ENCODE measurements at places on chromosomes 13 and 19.

DNA sequence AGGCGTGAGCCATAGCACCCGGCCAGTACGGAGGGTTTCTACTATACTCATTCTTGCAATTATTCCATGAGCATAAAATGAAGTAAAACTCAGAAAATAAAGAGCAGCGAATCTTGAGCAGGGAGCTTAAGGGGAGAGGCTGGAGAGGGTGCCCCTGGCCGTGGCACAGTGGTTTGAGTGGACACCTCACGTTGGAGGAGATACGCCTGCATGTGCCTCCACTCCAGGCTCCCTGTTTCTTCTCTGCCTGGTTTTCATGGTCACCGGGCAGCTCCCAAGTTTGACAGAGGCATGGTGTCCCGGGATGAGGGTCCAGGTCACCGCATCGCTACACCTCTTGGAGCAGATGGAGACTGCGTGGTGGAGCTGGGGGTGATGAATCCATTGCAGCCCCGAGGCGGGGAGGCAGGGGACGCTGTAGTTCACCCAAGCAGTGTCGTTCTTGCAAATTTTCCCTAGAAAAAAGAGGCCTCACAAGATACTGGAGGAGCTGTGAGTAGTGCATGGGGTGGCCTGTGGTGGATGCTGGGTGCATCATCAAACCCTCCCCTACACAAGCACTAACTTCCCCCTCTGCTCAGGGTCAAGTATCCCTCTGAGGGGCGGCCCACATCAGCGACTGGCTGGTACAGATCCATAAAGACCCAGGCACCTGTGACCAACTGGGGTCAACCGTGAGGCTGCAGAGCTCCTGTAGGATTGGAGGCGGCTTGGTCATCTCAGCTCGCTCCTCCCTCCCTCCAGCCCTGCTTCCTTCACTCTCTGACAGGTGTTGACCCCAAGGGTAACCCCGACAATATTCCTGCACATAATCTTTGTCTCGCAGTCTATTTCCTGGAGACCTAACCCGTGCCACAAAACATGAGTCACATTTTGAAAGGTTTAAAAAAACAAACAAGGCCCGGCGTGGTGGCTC lies 3.6 kb upstream of the MIER2 start:
- peak; percentile 31 for DNase-seq

DNA sequence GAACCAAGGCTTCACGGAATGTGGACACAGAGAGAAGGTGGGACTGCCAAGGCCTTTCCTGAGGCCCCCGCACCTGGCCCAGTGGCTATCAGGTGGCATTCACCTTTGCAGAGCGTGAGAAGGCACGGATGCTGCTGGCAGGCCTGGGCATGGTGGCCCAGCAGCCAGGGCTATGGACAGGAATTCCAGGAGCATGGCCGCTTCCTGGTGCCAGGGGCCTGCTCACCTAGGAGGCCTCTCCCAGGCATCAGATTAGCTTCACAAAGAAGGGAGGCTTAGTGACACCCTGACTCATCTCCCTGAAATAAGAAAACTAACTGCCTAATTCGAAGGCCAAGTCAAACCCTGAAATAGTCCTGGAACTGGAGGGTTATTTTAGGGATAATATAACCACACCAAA lies 155.8 kb downstream of the TEX29 start:
- DNase-seq, result no peak

DNA sequence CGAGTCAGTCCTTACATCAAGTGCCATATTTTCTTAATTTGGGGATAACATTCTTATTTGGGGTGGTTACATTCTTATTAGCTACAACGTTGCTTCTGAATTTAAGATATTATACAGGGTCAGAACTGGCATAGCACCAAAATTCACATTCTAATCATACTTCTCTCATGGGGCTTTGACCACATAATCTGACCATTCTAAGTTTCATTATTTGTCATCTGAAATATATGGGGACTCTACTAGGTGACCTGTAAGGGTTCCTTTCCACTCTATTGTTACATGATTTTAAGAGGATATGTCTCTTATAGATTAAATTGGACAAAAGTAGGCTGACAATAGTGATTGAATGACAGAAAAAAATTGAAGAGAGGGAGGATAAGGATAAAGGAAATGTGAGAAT lies 536.5 kb downstream of the KCTD12 start:
- DNase-seq, result no peak

GRCh38 chr13:31807090-31807541 lies 67.8 kb downstream of the RXFP2 start:
- DNase-seq, result peak; percentile 12

DNA sequence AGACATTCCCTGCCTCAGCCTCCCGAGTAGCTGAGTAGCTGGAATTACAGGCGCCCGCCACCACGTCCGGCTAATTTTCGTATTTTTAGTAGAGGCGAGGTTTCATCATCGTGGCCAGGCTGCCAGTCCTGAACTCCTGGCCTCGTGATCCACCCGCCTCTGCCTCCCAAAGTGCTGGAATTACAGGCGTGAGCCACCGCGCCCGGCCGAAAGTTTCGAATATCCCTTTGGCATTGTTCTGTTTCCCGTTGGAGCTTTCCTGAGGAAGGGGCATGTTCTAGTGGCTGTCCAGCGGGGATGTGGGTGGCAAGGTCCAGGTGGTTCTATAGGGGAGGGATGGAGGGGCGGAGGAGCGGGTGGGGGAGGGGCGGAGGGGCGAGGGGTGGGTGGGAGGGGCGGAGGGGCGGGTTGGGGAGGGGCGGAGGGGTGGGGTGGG lies 2.1 kb upstream of the BSG start:
- DNase-seq, result no peak

GRCh38 chr13:108980237-108980636 lies 350.8 kb downstream of the MYO16 start:
- no peak for DNase-seq

DNA sequence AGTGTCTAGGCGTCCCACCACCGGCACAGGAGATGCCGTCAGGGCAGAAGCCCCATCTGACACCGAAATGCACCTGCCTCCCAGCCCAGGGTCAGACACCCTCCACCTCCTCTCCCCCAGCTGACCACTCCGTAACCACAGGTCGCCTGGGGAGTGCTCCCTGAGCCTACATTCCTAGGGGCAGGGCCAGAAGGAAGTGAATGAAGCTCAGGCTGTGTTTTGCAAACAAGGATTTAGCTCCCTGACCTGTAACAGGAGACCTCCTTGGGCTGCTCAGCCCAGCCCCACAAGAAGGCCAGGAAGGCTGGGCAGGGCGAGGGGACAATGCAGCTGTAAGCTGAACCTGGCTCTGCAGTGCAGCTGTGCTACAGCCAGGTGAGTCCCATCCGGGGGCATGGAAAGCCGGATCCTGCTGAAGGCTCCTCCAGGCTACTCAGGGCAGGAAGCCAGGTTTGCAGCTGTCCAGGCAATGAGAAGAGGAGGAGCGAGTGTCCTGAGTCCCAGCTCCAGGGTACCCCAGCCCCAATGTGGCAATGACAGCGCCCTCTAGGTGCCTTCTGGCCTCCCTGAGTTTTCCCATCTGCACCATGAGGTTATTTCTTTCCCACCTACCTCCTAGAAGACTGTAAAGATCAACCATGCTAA lies 42.1 kb downstream of the RHPN2 start:
- no peak for DNase-seq

- DNase-seq, result peak; percentile 67
These were observed 10.3 kb upstream of the HSPH1 start for GRCh38 chr13:31172001-31172400.

DNA sequence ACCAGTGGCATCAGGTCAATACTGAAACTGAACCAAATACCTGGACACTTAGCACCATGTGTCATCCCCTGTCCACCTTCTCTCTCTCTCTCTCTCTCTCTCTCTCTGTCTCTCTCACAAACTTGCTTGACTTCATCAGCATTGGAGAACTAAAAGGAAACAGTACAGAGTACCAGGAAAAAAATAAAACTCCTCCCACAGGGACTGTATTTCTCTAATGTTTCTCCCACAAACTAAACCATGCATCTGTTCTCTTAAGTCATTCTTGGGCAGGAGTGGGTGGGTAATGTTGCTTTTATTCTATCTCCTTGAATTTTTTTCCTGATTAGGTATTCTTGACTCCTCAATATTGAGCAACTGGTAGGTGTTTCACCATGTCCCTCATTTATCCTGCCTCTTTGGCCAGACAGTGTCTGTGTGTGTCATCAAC lies 112.9 kb upstream of the CACNA1A start:
- DNase-seq, result peak; percentile 35

GRCh38 chr13:48862572-48862971 lies 113.1 kb upstream of the FNDC3A start:
- no peak for DNase-seq

GRCh38 chr13:27038323-27038722 lies 133.3 kb downstream of the USP12 start:
- peak; percentile 79 for DNase-seq

DNA sequence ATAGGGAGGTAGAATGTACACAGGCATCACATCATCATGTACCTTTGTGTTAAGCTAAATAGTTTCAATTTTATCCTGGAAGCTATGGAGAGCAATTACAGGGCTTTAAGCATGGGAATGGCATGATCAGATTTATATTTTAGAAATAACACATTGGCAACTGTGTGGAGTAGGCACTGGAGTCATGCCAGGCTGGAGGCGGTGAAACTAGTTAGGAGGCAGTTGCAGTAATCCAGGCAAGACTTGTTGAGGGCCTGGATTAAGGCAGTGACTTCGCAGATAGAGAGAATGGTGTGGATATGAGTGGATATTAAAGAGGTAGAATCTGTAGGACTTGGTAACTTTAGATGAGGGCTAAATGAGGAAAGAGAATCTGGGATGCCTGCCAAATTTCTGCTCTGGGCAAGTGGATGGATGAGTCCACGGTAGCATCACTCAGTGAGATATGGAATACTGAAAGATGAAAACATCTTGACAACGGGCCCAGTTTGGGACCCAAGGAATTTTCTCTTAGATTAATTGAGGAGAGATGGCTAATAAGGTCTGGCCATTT lies 506.2 kb downstream of the FGF9 start:
- no peak for DNase-seq

DNA sequence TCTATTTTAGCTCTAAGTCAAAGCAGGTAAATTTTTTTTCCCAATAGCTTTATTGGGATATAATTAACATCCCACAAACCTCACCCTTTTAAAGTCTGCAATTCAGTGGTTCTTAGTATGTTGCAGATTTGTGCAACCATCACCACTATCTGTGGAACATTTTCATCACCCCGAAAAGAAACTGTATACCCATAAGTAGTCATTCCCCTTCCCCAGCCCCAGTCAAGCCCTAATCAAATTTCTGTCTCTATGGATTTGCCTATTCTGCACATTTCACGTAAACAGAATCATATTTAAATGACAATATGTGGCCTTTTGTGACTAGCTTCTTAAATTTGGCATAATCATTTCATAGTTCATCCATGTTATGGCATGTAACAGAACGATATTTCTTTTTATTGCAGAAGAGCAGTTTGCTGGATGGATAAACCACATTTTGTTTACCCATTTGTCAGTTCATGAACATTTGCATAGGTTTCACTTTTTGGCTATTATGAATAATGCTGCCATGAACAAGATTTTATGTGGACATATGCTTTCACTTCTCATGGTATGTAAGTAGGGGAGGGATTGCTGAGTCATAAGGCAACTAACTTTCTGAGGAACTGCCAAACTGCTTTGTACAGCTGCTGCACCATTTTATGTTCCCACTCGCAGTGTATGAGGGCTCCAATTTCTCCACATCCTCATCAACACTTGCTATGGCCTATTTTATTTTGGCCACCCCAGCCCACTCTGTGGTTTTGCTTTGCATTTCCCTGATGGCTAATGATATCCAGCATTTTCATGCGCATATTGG lies 10.9 kb downstream of the SLC46A3 start:
- DNase-seq, result peak; percentile 85

- DNase-seq, result peak; percentile 28
These were observed 27.0 kb downstream of the NFIX start for GRCh38 chr19:13022111-13022858.

DNA sequence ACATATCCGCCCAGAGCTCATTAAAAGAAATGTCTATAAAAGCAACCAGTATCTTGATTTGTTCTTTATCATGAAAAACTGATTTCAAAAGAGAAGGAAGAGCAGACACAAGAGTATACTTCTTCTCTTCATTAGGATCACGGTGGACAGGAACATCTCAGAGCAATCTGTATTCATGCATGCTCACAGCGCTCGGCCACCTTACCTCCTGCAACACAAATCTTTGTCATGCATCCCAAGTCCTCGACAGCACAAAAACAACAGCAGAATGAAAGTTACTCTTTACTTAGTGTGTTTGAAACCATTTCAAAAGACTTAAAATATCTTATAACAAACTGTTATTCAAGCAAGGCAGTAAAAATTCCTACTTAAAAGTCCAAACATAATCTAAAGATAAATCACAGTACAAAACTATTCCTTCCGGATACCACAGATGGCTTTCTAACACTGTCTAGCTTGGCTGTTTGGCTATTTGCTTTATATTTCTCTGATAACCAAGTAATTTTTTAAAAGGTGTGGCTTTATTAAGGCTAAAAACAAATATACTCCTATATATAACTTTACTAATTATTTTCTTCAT lies 174.5 kb downstream of the TBC1D4 start:
- DNase-seq, result no peak

- no peak for DNase-seq
These were observed 54.0 kb upstream of the C13orf46 start for GRCh38 chr13:114027826-114028225.

GRCh38 chr13:112456138-112457056 lies 80.2 kb downstream of the SPACA7 start:
- no peak for DNase-seq

DNA sequence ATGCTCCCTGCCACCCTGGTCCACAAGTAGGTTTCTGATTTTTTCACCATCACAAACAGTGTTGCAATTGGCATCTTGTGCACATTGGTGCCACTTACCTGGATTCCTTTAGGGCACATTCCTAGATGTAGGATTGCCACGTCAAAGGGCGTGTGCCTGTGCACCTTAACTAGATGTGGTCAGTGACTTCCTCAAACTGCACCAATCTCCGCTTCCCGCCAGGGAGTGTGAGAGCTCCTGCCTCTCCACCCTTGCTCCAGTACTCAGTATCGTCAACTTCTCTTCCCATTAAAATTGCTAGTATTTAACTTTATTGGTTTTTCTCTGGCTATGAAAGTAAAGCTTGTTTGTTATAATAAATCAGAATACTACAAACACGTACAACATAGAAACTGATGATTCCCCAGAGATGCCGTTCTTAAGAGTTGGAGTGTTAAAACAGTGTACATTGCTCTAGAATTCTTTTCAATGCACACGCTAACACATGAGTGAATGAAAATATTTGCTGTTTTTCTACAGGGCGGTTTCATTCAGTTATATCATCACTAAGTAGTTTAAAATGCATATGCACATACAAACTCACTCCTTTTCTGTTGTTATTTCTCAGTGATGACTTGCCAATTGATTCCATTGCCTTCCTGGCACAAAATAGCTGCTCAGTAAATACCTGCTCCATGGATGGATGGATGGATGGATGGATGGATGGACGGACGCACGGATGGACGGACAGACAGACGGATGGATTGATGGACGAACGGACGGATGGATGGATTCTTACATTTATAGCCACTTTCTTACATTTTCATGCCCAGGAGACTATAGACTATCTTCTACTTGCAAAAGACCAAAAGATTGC lies 23.4 kb downstream of the CCNE1 start:
- DNase-seq, result no peak

GRCh38 chr19:45470762-45471081 lies 2.9 kb downstream of the FOSB start:
- DNase-seq, result no peak

Data from ELR (cell line).